Retina (tissue), 1 donor: ENCODE measurements at places on chromosomes 3 and 15.

GRCh38 chr3:86766331-86766730, 224.6 kb downstream of the VGLL3 start:
- DNase-seq = no peak

DNA sequence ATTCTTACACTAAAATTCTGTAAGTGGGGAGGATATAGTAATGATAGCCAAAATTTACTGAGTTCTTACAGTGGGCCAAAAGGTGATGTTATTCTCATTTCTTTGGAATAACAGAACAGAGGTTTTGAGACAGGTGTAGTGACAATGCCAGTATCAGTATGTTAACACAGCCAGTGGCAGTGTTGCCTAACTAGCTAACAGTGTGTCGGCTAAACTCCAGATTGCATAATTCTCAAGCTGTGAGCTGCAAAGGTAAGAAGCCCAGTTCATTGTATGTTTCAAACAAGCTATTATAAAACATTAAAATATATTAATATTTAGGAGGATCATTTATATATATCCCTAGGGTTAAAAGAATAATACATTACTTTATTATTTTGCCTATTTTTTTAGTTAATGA, 920 bp downstream of the SLC15A2 start:
- no peak for DNase-seq

DNA sequence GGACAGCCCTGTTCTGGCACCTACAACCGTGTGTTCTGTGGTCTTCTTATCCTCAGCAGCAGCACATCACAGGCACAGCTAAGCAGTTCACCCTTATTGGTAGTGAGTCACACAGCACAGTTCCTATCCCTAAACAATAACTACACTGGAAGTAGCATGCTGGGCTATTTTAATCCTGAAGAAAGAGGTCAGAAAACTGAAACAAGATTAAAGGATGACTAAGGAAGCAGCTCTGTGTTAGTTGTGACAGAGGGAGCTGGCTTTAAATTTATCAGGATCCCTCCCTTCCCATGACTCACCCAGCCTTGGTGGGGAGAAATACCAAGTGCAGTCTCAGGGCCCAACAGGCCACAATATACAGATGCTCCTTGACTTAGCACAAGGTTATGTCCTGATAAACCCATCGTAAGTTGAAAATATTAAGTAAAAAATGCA, 144.3 kb downstream of the ERC2 start:
- DNase-seq = no peak

GRCh38 chr15:67947254-67948039, 106.7 kb upstream of the PIAS1 start:
- no peak for DNase-seq

DNA sequence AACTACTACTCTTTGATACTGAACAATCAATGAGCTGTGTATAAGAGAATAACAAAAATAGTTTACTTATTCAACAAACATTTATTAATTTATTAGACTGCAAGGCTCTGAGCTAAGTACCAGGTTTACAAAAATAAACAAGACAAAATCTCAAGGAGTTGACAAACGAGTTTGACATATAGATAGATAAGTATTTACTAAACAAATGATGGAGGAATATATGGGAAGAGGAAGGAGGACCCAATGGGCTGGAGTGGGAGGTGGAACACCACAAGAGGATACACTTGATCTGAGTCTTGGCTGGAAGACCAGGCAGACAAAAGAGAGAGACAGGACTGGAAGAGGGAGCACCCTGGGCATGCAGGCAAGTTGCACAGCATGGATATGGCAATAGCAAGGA, 47.5 kb upstream of the FSIP1 start:
- DNase-seq = no peak

DNA sequence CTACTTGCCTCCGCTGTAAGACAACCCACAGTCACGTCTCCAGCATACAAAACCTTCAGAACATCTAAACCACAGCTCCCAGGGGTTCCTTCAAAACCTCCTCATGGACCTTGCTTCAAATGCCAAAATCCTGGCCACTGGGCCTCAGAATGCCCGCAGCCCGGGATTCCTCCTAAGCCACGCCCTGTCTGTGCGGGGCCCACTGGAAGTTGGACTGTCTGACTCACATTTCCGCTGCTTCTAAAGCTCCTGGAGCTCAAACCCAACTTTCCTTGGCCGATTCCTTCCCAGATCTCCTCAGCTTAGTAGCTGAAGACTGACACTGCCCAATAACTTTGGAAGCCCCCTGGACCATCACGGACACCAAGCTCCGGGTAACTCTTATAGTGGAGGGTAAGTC, 17.9 kb upstream of the OR5H6 start:
- DNase-seq = no peak

DNA sequence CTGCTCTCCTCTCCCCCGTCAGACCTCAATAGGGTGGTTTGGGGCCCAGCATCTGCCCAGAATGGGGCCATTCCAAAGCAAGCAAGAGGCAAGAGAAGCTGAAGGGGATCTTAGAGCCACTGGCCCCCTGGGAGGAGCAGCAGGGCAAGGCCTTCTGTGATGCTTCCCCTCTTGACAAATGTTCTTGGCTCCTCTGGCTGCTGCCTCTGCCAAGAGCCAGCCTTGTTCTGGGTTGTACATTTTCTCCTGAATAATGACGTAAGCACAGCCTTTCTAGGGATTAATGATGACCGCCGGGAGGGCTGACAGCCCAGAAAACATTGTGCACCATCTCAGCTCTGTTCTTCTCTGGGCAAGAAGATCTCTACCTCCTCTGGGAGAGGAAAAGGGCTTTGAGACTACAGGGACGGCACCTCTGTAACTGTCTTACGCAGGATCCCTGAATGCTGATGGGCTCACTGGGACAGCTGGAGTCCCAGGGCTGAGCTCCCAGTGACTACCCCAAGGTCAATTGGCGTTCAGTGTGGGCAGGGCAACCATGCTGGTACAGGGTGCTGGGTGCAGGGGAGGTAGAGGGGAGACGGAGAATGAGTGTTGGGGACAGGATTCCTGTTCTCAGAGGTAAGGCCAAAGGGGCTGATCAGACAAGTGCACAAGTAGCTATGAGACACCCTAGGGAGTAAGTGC, 253.3 kb downstream of the FAM43A start:
- DNase-seq = no peak

GRCh38 chr3:126781889-126782491, 78.0 kb downstream of the CHCHD6 start:
- DNase-seq = no peak

DNA sequence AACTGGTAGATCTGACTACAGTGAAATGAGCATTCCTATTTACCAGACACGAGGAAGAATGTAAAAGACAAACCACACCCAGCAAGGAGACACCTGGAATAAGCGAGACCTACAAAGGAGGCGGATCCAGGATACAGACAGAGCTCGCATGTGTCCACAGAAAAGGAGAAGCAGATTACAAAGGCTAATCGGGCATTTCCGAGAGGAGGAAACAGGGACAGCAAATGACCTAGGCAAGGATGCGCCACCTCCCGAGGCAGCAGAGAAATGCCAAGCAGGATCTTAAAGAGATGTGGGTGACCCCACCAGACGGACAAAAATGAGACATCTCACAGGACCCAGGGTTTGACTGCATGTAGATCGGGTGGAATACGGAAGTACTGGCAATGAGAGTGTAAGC, 63.2 kb upstream of the IQSEC1 start:
- no peak for DNase-seq

- no peak for DNase-seq
These were observed 593.3 kb downstream of the FHIT start for GRCh38 chr3:60657972-60658371.

DNA sequence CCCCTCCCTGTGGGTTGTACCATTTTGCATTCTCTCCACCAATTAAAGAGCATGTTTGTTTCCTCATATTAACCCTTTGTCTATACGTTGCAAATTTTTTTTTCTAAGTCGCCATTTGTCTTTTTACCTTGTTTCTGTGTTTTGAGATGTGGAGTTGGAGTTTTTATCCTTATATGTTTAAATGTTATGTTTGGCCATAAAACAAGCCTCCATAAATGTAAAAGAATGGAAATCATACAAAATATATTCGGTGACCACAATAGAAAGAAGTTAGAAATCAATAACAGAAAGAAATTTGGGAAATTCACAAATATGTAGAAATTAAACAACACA, 29.2 kb downstream of the LRRK1 start:
- DNase-seq = no peak

DNA sequence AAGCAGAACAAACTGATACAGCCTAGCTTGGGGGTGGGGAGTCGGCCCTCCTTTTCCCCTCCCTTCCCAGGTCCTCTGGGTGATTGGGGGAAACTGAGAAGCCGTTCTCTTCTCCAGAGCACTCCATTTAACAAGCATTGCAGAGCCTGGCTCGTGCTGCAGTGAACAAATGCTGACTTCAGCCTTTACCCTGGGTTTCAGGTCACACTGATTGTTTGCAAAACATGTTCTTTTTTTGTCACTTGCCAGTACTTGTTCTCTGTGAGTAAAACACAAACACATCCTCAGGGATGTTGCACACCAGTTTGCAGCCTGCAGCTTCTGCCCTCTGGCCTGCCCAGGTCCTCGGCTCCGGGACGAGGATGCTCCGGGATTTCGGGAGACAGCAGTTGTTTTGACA, 132.8 kb downstream of the PGPEP1L start:
- DNase-seq = no peak

GRCh38 chr3:76352511-76353284, 567.3 kb upstream of the ZNF717 start:
- DNase-seq = no peak

- DNase-seq = no peak
These were observed 296.7 kb downstream of the PTPRG start for GRCh38 chr3:61858054-61858453.

DNA sequence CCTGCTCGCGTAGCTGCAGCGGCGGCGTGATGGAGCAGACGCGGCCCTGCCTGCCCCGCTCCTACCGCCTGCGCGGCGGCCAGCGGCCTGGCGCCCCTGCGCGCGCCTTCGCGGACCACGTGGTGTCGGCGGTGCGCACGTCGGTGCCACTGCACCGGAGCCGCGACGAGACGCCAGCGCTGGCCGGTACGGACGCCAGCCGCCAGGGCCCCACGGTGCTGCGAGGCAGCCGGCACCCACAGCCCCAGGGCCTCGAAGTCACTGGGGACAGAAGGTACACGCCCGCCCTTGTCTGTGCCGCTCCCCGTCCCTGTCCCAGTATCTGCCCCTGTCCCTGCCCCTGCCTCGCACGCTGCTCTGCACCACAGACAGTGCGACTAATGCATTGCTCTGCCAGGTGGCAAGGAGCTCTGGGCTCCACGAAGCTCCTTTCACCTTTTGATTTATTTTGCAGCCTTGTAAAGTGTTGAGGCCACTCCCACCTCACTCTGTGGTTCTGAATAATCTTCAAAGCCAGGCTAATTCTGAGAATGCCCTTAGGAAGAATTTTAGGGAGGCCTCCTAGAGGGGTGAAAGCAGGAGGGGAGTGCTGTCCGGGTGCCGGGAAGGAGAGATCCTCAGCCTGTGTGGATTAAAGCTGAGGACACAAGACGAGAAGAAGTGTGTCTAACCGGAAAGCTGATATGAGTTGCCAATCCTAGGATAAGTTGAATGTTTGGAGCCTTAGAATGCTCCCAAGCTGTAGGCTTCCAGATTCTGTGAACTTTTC, 100.0 kb downstream of the THSD4 start:
- DNase-seq = peak; percentile 36

- no peak for DNase-seq
These were observed 4.4 kb downstream of the ALPK3 start for GRCh38 chr15:84821501-84822021.

DNA sequence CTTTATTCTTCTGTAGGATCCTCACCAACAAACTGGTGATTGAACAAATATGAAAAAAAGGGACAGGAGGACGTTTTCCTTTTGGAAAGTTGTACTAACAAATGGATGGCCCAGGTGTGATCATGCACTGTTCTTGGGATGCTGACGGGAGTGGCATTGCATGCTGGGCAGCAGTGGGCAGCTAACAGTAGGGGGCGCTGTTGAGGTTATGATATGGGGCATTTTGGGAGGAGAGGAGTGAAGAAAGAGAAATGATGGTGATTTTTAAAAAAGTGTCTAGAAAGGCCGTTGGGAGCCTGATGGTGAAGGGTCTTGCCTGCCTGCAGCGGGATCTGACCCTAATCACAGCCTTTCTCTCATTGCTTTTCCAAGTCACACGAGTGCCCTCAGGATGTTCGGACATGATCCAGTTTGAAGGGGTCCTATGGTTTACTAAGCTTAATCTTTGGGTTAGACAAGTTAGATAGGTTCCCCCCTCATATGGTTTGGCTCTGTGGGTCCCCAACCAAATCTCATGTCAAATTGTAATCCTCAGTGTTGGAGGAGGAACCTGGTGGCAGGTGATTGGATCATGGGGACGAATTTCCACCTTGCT, 46.2 kb upstream of the PRTG start:
- no peak for DNase-seq

GRCh38 chr3:98731720-98732285, 31.3 kb upstream of the ST3GAL6 start:
- no peak for DNase-seq

DNA sequence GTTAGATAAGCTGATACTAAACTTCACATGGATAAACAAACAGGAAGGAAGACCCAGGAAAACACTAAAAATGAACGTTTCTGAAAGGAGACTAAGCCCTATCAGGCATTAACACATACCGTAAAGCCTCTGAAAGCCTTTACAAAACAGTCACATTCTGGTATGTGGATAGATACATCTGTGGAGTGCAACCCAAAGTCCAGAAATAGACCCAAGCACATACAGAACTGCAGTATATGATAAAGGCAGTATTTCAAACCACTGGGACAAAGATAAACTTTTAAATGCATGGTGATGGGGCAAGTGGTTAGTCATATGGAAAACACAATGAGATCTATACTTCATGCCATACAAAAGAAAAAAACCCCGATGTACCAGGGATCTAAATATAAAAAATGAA, 26.0 kb downstream of the DCBLD2 start:
- no peak for DNase-seq

DNA sequence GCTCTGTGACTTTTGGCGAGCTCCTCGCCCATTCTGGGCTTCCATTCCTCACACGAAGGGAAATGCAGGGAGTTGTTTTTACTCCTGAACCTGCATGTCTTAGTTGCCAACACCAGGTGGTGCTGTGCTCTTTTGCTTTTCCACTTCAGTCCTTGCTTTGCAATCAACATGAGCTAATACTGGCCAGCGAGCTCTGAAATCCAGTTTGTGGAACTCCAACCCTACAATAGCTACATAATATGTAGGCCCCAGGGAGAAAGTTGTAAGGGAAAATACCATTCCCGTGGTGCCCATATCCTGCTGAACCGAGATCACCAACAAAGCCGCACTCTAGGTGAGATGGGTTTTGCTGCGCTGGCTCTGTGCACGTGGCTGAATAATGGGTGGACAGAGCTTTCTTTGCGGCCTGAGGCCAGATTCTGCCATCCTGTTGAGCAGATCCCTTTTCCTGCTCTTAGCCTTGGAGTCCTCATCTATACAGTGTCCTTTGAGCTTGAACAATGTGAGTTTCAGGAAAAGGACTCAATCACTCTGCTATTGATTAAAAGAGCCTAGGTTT, 25.0 kb downstream of the LSM3 start:
- DNase-seq = peak; percentile 75

- no peak for DNase-seq
These were observed 3.1 kb downstream of the DMXL2 start for GRCh38 chr15:51619331-51620035.

- no peak for DNase-seq
These were observed 272.2 kb upstream of the CFAP20DC start for GRCh38 chr3:59321881-59322540.
